NCI-H1930 (cell line): ENCODE measurements at places on chromosomes 6 and 20.
A peak's percentile ranks its signal among the peaks of the same experiment; 100 is the strongest.

DNA sequence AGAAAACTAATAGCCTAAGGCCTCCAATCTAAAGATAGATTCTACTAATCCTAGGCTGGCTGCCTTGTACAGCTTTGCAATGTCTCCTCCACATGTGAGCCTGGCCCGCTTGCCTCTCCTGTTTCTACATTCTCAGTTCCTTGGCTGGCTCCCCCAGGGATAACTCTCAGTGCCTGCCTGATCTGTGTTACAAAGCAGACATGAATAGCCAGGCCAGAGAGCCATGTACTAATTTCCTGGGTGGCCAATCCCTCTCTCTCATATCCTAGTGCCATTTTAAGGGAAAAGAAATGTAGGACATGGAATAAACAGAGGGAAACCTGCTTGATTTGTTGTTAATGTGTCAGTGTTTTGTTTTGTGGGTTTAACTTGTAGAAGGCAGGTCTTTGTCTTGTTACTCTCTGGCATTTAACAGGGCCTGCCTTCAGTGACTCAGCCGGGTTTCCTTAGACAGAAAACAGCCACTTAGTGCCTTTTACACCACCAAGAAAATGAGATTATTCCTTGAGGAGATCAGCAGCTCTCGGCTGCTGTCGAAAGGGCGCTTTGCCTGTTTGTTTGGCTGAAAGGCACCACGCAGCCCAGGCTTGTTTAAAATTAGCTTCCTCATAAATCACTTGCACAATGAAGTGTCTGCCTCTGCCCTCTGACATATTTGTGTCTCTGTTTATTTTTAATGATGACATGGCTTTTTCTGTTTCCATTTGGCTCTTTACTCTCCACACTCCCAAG is 702.7 kb downstream of the MAFB start:
- no peak for DNase-seq

DNA sequence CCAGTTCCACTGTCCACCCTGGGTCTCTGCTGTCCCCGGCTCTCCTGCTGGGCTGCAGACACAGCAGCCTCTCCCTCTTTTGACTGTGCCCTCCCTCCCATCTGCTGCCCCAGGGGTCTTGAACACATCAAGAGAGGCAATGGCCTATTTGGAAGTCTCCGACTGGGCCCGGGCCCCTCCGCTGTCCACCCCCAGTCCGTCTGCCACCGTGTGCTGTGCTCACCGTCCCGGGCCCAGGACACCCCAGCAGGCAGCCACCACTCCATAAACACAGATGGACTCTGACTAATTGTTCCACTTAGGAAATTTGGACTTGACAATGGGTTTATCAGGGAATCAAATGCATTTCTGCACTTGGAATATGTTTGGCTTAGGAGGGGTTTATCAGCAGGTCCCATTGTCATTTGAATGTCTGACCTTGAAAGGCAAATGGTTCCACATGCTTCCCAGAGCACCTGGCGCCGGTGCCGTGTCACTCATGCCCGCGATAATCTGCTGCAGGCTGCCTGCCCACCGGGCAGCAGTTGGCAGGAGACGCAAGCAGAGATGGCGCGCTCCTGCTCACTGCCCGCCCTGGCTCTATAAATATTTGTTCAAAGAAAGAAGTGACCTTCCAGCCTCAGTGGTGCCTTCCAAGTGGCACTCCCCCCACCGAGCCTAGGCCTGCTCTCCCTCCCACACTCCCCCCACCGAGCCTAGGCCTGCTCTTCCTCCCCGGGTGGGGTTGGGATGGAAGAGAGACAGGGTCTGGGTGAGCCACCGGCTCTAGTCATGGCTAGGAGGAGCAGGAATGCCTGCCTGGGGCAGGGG is 18.8 kb upstream of the FRMD1 start:
- no peak for DNase-seq

GRCh38 chr20:50450881-50451752 is 59.1 kb upstream of the PTPN1 start:
- DNase-seq = no peak

- no peak for DNase-seq
Observed at GRCh38 chr6:12490351-12490903, 200.3 kb downstream of the EDN1 start.

DNA sequence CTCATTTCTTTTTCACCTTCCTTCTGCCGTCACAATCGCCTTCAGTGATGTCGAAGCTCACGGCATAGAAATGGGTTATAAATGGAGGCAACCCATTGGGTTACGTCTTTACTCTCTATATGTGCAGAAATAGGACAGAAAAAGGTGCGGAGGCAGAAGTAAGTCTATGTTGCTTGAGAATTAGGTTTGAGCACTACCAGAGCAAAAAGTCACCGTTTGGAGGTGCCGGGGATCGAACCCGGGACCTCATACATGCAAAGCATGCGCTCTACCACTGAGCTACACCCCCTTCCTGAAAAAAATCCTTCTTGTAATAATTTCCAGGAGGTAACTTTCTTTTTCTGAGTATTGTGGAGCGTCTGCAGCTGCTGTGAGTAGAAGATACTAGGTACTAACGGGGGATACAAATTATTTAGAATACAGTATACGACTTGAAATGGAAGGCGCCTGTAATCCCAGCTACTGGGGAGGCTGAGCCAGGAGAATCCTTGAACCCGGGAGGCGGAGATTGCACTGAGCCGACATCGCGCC is 134.2 kb downstream of the TRIM27 start:
- DNase-seq = peak; percentile 53

- DNase-seq = no peak
Observed at GRCh38 chr20:38172408-38172807, 7.3 kb upstream of the TGM2 start.

DNA sequence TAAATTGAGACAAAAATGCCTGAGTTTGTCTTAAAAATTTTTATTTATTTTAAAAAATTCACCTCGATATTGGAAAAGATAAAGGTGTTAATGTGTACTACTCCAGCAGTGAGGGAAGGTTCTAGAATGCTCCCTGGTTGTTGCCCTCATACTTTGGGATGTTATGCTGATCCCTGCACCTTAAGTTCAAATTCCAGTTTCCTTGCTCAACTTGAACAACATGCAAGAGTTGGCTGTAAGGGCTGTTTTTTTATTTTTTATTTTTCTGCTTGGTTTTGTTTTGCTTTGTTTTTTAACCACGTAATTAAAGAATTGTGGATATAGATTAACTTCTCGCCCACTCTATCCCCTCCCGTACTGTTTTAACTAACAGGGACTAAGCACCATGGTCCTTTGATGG is 158.7 kb upstream of the CITED2 start:
- no peak for DNase-seq

DNA sequence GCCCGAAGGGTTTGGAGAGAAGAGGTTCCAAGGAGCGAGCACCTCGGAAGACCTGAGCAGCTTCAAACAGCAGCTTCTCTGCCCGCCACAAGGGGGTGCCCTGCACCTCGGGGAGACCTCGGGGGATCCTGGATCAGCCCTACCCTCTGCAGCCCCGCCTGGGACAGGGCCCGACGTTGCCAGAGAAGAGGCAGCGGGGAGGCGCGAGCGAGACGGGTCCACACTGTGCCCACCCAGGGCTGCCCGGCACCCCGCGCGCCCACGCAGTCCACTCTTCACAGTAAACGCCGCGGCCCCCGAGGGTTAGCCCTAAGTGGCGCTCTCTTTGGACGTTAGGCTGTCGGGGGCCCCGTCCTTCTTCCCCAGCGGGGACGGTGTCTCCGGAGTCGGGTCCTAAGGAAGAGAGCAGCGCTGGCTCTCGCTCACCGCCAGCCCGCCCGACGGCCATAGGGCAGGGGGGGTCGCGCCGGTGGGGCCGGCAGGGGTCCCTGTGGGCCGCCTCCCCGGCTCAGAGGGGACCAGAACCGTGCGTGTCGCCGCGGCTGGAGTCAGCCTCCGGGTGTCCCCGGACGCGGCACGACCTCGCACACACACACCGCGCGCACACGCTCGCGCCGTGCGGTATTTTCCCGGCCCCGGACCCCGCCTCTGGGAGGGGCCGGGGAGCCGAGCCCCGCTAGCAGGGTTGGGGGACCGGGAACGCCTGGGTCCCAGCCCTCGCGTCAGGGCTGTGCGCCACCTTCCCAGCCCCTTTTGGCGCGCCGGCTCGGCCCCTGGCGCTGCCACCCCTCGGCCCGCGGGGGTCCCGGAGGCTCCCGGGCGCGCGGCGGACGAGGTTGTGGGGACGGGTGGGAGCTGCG is 929 bp downstream of the CDH22 start:
- peak; percentile 39 for DNase-seq

GRCh38 chr6:88612631-88613030 is 350.8 kb downstream of the RNGTT start:
- no peak for DNase-seq

DNA sequence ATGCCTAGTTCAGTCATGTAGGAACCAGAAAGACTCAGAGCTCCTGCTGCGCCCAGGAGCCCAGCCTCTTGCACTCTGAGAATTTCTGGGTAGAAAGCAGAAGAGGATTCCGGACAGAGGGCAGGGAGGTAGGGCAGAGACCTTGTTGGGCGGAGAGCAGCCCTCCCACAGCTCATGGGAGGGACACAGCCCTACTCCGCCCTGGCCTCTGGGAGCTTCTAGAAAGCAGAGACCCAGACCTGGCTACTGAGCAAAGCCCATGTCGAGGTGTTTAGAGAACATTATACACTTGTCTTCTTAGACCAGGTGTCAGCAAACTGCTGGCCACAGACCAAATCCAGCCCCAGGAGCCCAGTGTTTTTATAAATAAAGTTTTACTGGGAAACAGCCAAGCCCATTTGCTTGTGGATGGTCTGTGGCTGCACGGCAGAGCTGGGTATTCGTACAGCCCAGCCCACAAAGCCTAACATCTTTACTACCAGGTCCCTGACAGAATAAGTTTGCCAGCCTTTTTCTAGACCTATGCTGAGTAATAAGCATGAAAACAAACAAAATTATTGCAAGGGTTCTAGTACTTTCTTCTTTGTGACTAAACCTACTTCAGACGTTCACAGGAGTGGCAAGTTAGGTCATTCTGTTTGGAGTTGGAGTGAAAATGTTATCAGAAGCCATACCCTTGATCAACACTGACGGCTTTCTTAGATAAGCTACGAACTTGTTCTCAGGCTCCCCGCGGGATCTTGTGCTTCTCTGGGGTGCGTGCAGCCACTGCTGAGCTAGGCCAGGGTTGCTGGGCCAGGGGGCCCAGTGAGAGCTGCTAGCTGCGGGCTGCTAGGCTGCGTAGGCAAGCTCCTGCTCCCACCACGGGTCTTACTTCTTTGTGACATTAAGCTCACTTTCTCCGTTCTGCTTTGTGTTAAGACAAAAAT is 235.1 kb upstream of the FOXQ1 start:
- no peak for DNase-seq

- no peak for DNase-seq
Observed at GRCh38 chr20:13322198-13322597, 101.1 kb downstream of the ISM1 start.
